ENCODE measurements at places on chromosomes 16 and 17.
A peak's percentile ranks its signal among the peaks of the same experiment; 100 is the strongest.

DNA sequence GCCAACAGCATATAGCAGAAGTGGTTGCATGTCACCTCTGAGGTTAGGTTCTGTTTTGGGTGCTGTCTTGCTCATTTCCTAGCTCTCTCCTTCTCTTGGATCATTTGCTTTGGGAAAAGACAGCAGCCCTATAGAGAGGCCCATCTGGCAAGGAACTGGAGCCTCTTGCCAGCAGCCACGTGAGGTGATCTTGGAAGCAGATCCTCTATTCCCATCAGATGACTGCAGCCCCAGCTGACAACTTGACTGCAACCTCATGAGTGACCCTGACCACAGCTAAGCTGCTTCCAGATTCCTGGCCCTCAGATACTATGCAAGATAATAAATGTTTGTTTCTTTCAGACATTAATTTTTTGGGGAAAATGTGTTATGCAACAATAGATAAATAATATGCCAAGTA lies 213.3 kb upstream of the HS3ST4 start:
- DNase-seq, result no peak

DNA sequence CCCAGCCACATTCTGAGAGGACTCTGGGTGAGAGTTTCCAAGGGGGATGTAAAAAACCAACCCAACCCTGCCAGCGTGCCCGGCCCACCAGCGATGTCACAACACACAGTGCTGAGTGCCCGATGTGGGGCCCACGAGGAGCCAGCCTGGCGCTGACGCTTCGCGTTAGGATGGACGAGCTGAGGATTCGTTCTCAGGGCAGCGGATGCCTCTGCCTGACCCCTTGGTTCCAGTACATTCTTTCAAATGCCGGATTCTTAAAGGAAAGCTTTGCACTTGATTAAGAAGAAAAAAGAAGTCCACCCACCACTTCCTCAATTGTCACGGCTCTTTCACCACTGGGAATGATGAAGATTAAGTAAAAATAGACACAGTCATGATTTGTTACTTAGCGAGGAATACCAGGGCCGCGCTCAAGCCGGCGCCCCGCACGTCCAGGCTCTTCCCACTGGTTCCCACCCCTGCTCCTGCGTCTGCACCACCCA lies 79.4 kb downstream of the IRF8 start:
- peak; percentile 49 for DNase-seq

DNA sequence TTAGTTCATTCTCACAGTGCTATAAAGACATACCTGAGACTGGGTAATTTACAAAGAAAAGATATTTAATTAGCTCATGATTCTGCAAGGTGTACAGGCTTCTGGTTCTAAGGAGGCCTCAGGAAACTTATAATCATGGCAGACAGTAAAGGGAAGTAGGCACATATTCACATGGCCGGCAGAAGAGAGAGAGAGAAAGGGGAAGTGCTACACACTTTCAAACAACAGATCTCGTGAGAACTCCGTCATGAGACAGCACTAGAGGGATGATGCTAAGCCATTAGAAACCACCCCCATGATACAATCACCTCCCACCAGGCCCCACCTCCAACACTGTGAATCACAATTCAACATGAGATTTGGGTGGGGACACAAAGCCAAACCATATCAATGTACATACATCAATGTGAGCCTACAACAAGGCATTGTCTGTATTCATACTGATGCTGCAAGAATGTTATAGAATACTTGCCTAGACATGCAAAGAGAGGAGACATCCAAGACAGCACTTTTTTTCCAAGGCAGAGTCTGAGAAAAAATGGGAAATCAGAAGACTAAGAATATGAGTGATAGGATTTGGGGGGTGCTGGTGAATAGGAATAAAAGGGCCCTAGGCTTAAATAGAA lies 114.8 kb upstream of the XYLT1 start:
- no peak for DNase-seq

DNA sequence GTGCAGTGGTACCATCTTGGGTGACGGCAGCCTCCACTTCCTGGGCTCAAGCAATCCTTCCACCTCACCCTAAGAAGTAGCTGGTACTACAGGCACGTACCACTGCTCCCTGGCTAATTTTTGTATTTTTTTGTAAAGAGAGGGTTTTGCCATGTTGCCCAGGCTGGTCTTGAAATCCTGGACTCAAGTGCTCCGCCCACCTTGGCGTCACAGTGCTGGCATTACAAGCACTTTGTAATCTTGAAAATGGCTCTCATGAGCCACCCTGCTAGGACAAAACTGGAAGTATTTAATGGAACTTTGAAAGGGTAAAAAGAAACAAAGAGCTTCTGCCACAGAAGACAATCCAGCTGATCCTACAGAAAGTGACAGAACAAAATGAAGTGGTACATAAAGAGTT lies 9.2 kb downstream of the SUMO2 start:
- no peak for DNase-seq

GRCh38 chr17:78780335-78780734 lies 1.7 kb downstream of the CYTH1 start:
- no peak for DNase-seq

GRCh38 chr17:17355426-17355825 lies 52.3 kb downstream of the NT5M start:
- DNase-seq, result no peak

- DNase-seq, result peak; percentile 17
Observed at GRCh38 chr17:69828087-69828486, 246.9 kb upstream of the KCNJ16 start.

DNA sequence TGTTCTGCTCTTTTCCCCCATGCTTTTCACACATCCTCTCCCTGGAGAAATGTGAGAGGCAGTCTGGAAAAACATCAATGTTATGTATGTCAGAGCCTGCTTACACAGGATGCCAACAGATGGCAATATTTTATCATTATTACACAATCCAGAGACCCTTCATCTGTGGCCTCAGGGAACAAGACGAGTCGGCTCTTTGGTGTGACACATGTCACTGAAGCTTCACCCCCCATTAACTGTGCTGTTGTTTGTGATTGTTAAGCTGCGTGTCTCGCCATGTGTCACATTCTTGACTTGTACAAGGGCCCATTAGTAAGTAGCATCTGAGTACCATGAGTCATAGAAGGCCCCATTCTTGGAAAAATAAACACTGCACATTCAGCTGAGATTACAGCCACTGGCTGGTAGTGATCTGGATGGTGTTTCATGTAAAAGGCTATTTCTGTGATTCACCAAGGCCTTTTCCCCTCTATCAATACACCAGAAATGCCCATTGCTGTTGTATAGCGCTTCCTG lies 682.1 kb upstream of the SOX9 start:
- no peak for DNase-seq
